ENCODE measurements at places on chromosomes 5 and 9.

GRCh38 chr9:108095496-108095895 lies 605.9 kb upstream of the KLF4 start:
- no peak for DNase-seq

- no peak for DNase-seq
Observed at GRCh38 chr5:53463909-53464621, 16.4 kb upstream of the FST start.

- peak; percentile 12 for DNase-seq
Observed at GRCh38 chr5:83331842-83332241, 139.7 kb upstream of the VCAN start.

DNA sequence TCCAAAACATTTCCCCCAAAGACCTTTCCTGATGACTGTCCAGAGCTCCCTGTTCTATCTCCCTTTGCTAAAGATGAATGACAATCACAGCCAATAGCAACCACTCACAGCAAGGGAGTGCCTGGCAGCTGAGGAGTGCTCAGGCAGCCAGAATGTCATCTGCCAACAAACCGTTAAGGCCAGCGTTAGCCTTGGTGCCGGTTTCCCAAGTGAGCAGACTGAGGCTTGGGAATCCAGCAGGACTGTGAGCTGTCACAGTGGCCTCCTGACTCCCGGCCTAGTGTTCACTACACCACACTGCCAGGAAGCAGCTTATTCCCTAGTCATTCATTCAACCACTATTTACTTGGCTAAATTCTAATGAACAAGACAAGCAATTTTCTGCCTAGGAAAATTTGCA lies 24.7 kb downstream of the STK10 start:
- no peak for DNase-seq

GRCh38 chr9:80078826-80079225 lies 507.1 kb downstream of the TLE4 start:
- DNase-seq: peak; percentile 1

GRCh38 chr5:35281613-35282012 lies 51.3 kb upstream of the PRLR start:
- no peak for DNase-seq

DNA sequence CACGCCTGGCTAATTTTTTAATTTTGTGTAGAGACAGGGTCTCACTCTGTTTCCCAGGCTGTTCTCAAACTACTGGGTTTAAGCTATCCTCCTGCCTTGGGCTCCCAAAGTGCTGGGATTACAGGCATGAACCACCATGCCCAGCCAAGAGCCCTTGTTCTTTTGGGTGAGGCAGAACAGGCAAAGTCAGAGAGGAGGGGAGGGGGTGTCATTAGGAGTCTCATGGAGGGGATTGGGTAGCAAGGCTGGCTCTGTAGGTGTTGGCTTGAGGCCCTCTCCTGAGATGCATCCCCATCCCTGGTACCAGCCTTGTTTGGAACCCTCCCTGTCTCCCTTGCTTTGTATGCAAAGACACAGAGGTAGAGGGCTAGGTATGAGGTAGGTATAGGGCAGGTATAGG lies 24.1 kb downstream of the GSN start:
- no peak for DNase-seq

GRCh38 chr9:106723926-106724325 lies 139.0 kb upstream of the ZNF462 start:
- DNase-seq: no peak

DNA sequence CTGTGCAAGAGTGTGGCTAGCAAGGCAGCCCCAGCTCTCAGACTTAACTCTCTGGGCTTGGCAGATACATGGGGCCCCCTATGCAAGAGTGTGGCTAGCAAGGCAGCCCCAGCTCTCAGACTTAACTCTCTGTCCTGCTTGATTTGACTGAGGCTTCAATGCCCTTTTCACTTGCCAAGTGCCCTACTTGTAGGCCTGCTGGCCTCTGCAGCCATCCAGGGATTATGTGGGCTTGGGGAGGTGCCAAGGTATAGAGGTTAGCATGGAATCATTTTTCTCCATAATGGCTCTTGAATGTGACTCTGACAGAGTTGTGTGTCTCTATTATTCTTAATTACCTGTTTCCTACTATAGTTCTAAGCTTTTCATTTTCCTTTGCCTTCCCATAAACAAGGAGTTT lies 115.5 kb upstream of the RUSC2 start:
- no peak for DNase-seq

- no peak for DNase-seq
Observed at GRCh38 chr5:99445805-99446204, 517.0 kb upstream of the CHD1 start.

- no peak for DNase-seq
Observed at GRCh38 chr5:31770998-31771397, 132.1 kb downstream of the PDZD2 start.

DNA sequence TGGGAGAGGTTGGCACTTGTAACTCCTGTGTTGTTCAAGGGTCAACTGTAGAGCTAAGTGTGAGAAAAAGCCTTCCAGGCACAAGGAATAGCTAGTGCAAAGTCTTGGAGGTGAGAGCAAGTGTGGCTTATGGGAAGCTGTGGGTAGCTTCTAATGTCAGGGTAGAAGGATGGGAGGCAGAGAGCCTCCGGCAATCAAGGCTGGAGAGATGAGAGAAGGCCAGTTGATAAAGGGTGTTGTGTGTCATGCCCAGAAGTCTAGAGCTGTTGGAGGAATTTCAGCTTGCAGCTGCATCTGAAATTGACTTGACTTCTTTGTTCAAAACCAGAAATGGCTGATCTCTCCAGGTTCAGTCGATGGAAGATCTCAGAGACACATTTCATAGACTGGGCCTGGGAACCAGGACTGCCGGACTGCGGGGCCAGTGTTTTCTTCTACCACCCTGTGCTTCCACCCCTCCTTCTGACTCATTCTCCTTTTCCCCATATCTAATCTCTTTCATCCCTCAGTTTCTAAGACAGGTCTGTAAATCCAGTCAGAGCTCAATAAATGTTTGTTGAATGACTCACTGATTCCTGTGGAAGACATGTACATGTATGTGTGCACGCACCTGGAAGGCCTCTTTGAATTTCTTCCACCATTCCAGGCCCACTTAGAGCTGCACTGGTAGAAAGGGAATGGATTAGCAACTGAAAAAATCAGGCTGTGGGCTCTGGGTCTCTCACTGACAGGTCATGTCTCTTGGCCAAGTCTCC lies 67.8 kb upstream of the KLF4 start:
- no peak for DNase-seq

DNA sequence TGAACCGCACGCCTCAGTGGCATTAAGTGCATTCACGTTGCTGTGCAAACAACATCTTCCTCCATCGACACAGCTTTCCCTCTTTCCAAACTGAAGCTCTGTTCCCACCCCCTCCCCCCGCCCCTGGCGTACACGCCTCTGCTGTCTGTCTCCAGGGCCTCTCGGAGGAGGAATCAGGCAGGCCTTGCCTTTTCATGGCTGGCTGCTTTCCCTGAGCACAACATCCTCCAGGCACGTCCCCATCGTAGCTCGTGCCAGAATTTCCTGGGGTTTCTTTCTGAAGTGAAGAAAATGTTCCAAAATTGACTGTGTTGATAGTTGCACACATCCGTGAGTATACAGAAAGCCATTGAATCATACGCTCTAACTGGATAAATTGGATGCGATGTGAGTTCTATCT lies 22.3 kb upstream of the TMEM250 start:
- no peak for DNase-seq

DNA sequence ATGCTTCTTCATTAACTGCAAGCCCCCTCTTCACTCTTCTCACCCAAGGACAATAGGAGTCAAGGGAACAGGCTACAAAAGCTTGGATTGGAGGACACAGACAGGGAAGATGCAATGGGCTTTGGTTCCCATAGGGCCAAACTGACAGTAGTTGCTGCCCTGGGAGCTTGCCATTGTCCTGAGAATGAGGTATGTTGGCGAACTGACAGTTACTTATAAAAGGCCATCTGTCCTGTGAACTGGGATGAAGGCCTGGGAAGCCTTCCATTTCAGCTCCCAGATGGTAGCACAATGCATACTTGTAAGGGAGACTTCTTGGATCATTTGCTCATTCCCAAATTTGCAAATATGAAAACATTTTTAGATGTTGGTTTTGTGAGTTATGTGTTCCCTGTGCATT lies 88.9 kb downstream of the SNCAIP start:
- no peak for DNase-seq

GRCh38 chr9:6006749-6007057 lies 8.7 kb downstream of the RANBP6 start:
- no peak for DNase-seq

- DNase-seq: no peak
Observed at GRCh38 chr9:110559869-110560268, 19.7 kb downstream of the SVEP1 start.

DNA sequence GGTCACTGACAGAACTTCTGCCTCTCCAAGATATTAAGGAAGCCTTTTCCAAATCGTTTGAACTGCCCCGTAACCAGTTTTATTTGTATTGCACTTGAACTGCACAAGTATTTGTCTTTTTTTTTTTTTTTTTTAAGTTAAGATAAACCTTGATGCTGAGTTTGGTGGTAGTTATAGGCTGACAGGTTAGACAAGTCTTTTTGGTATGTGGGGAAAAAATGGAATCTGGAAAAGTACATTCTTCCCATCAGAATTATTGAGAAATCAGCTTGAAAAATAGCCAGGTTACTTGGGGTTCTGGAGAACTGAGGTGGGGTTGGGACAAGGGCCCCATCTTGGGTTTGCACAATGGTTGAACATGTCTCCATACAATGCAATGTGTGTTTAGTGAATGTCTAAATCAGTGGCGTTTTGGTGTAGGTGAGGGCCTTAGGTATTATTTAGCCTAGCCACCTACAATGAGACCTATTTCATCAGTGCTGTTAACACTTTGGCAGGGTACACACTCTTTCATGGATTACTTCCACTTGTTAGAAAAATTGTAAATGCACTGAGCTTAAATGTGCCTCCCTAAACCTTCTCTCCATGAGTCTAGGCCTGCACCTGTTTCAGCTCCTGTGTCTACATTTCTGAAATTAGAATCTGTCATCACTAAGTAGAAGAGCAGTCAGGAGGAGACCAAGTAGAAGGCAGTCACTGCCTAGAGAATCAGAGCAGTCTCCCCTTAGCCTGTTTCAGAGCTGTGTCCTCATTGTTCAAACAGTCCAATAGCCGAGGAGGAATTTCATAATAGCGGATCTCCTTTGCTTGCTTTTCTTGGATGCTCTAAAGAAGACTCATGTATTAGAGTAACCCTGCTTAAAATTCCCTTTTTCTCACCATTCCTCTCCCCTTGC lies 140.0 kb upstream of the HMHB1 start:
- no peak for DNase-seq

- peak; percentile 47 for DNase-seq
Observed at GRCh38 chr5:150285114-150285513, 4.5 kb downstream of the CAMK2A start.

GRCh38 chr5:120146787-120147186 lies 317.3 kb upstream of the PRR16 start:
- DNase-seq: no peak

GRCh38 chr5:157343842-157344790 lies 78.2 kb downstream of the CYFIP2 start:
- no peak for DNase-seq

DNA sequence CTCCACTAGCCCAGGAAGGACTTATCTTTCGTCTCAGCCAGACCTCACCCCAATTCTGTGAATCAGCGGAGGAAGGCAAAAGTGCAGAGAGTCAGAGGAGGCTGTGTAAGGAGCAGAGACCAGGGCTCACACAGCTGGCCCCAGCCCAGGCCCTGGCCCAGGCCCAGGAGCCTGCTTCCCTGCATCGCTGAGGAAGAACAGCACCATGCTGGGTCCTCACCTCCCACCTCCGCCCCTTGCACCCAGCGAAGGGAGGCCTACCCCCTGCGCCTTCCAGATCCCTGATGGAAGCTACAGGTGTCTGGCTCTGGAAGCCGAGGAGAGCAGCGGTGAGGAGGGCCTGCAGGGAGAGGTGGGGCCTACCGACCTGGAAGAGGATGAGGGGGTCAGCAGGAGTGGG lies 22.3 kb upstream of the SYNPO start:
- DNase-seq: no peak

DNA sequence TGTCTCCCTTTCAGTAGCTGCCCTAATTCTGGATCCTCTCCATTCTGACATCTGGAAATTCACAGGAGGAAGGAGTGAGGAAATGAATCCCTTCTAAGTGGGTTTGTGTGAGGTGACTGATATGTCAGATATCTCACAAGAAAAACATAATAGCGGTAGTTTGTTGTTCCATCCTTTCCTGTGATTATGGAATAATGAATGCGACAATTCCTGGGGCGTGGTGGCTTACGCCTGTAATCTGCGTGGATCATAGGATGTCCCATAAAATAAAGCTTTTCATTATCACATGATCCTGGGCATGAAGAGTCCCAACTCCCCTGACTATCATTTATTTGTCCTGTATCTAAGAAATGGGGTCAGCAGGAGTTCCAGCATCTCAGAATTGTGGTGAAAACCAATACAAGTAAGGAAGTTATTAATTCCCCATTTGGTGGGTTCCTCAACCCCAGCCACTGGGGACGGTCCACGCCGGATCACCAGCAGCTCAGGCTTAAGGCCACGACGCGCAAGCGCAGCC lies 375 bp upstream of the C5orf24 start:
- peak; percentile 49 for DNase-seq

DNA sequence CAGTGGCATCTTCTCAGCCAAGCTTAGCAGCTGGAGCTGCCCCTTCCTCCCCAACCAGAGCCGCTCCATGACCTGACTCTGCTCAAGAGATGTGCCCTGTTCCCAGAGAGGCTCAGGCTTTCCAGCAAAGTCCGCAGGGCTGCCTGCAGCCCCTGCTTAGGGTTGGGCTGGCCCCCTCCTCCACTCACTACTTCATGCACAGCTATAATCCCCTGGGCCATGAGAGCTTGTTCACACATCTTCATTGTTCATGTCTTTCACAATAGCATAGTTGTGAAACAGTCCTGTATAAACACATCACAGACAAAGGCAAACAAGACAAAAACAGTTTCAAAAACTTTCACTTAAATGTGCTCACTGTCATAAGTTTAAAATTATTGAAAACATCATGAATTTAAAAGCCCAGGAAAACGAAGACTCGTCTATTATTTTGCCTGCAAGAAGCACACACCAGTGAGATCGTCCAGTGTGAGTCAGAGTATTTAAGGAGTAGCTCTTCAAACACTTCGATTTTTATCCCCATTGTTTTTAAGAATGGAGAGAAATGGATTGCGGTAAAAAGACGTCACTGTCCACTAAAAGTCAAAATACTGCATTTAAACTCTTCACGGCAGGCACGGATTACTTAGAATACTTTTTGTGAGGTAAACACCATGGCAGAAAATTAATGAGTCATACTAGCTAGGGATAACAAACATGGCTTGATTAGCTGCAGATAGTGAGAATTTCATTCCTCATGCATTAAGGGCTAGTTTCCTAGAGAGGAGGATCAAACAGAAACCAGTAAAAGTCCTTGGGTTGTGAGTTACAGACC lies 40.7 kb upstream of the S1PR3 start:
- DNase-seq: peak; percentile 77

DNA sequence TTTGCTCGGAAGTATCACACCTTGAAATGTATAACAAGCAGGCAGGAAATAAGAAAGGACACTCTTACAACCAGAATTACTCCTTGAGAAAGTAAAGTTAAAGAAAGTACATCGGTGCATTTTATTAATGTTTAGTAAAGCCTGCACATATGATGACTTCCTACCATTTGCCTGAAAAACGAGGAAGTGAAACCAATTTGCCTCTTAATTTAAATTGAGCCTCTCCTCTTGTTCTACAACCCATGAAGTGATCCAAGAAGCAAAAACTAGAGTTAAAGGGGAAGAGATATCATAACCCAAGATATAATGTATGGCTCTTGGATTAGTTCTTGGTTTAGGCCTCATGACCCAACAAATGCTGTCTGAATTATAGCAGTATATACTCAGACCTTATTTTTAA lies 95.6 kb downstream of the GNAQ start:
- no peak for DNase-seq

GRCh38 chr9:74554751-74555419 lies 57.8 kb downstream of the RORB start:
- DNase-seq: no peak

GRCh38 chr5:156031181-156031580 lies 295.8 kb upstream of the SGCD start:
- no peak for DNase-seq

All from HFFc6 (cell line).